Urothelium cell line (cell line): ENCODE measurements at places on chromosomes 16 and 17.
A peak's percentile ranks its signal among the peaks of the same experiment; 100 is the strongest.

GRCh38 chr17:73365906-73366623 is 54.3 kb upstream of the CDC42EP4 start:
- DNase-seq: no peak

- no peak for DNase-seq
Measured at GRCh38 chr16:79595231-79595641, 5.3 kb downstream of the MAF start.

- DNase-seq: no peak
Measured at GRCh38 chr16:50457979-50458491, 89.2 kb upstream of the BRD7 start.

- DNase-seq: peak; percentile 50
Measured at GRCh38 chr17:1629504-1630310, 1.1 kb upstream of the SLC43A2 start.

- peak; percentile 68 for DNase-seq
Measured at GRCh38 chr17:15171167-15172047, 93.7 kb downstream of the PMP22 start.

DNA sequence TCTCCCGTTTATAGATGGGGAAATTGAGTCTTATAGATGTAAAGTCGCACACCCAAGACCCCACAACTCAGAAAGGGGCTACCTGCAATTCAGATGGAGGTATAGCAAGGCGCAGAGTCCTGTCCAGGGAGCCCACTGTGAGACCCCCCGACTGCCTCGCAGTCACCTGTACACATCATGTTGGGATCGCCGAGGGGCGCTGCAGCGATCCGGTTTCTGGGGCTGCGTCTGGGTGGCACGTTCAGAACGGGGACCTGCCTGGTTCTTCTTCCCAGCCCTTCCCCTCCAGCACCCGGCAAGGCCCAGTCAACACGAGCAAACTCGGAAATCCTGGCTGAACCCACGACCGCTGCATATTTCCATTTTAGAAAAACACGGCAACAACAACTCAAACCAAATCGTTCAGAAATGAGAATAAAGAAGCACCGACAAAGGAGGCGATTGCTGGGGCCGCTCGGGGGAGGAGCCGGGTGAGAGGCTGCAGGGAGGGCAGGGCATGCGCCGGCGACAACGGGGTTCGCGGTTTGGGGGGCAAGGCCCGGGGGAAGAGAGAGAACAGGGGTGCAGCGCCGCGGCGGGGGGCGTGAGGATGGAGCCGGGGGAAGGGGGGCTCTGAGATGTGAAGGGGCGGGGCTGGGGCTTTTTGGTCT is 643 bp downstream of the HSDL1 start:
- peak; percentile 40 for DNase-seq

DNA sequence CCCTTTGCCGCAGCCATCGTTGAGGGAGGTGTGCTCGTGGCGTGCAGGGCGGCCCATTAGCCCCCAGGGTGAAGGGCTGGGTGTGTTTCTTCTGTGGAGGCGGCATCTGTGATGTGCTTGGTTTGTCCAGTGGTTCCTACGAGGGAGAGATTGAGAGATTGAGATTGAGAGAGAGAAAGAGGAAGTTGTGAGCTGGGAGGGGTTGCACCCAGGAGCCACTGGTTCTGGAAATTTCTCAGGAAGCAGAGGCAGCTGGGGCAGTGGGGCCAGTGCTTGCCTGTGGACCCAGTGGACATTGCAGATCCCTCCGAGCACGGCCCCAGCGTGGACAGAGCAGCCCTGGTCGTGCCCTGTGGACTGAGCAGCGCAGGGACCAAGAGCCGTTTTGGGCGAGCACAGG is 72.0 kb upstream of the ZNF750 start:
- DNase-seq: no peak

GRCh38 chr17:266701-267667 is 85.5 kb upstream of the DOC2B start:
- no peak for DNase-seq

DNA sequence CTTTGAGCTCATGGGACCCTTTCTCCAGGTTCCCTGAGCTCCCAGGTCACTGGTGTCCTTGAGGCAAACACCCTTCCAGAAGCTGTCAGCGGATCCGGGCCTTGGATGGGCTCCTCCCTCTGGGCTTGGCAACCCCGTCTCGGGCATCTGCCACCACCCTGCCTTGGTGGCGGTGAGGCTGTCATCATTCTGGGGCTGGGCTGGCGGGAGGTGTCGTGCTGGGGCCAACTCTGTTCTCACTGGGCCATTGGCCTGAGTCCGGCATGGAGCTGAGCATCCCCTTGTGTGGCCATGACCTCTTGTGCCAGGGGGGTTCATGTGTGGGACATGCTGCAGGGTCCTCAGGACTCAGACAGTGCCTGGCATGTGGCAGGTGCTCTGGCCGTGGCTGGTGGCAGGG is 197.6 kb downstream of the LAT start:
- DNase-seq: no peak

DNA sequence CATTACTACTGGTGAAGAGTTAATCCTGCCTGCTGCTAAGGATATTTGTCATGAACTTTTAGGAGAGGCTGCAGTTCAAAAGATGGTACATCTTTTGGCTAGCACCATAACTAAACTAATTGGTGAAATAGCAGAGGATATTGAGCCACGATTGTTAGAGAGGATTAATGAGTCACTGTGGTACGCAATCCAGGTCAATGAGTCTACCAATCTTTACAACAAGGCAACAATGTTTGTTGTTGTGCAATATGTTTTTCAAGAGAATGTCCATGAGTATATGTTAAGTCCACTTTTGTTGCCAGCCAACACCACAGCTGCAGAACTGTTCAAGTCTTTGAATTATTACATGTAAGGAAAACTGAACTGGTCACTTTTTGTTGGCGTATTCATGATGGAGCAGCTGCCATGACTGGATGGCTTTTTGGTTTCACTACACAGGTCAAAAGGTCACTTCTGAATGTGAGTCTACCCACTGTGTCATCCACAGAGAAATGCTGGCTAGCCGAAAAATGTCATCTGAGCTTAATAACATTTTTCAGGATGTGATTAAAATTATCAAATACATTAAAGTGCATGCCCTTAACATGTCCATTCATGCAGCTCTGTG is 402.6 kb upstream of the KIF2B start:
- no peak for DNase-seq

DNA sequence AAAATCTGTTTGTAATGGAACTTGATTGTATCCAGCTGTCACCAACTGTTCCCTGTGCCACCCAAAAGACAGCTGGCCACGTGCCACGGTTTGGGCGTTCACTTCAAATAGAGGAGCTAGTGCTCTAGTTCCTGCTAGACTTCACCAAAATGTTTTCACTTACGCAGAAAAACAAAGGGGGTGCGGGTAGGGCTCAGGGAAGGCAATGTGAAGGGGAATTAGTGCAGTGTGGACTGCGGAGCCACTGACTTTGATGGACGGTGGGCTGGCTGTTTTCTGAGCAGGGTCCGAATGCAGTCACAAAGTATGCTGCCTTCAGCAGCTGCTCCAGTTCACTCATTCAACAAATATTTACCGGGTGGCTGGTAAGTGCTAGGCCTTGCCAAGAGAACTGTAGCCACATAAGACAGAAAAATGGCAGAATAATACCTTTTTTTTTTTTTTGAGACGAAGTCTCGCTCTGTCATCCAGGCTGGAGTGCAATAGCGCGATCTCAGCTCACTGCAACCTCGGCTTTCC is 7.6 kb upstream of the CYTH1 start:
- no peak for DNase-seq

GRCh38 chr16:85829751-85830445 is 30.4 kb downstream of the COX4I1 start:
- no peak for DNase-seq

DNA sequence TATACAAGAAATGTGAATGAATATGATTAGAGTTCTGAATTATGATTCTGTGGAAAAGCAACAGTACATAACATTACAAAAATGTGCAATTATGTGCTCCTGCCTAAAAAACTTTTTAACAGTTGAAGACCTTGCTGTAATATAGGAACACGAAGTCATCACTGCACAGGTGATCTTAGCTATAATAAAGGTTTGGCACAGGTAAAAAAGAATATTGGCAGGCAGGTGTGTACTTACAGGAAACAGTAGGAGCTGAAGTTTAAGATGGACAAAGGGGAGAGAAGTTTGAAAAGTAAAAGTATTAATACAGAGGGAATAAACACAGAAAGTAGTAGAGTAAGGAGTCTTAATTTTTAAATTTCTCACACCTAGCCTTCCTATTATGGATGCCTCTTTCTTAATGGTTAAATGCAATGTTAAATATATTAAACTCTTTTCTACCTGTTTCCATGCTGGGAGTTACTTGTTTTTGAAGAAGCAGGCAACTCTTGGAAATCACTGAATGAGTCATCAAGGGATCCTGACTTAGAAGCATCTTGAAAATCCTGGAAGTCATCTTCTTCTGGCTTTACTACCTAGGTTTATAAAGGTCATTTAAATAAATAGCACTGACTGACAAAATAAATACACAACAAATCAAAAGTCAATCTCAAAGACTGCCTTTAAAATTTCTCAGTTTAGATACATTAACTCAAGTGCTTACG is 40.7 kb downstream of the SYNRG start:
- no peak for DNase-seq

- no peak for DNase-seq
Measured at GRCh38 chr17:40068584-40068916, 5.8 kb downstream of the THRA start.

DNA sequence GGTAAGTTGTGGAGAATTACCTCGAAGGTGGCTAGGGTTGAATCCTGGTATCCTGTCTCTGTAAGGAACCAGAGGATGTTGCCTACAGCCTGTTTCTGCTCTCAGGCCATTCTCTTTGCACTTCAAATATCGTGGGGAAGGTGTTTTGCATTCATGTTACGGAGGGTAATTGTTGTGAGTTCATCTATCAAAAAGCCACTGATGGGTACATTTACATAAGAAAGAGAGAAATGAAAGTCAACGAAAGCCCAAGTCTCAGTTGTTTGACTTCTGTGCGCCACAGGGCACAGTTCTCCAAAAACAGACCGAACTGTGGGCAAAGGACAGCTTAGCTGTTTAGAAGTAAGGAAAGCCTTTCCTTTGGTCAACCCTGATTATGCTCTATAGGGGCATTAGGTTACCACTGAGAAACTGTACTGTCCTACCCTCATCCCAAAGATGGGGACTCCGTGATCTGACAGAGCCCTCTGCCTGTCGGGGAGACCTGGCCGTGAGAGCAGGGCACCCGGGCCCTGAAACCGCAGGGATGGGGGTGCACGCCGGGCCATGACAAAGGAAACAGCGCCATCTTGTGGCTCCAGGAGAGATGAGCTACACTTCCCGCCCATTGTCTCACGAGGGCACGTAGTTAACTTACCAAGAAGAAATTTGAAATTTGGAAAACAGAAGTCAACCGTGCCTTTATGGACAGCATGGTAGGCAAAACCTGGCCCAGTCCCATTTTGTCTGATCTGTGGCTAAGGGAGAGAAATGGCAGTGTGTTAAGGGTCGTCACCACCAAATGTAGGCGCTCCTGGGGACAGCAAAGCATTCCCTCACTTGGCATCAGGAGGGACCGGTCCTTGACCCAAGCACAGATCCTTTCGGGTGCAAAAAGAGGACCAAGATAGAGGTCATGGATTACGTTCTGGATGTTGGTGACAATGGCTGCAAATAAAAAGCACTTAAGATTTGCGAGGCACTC is 74.5 kb upstream of the DYNLRB2 start:
- peak; percentile 84 for DNase-seq

DNA sequence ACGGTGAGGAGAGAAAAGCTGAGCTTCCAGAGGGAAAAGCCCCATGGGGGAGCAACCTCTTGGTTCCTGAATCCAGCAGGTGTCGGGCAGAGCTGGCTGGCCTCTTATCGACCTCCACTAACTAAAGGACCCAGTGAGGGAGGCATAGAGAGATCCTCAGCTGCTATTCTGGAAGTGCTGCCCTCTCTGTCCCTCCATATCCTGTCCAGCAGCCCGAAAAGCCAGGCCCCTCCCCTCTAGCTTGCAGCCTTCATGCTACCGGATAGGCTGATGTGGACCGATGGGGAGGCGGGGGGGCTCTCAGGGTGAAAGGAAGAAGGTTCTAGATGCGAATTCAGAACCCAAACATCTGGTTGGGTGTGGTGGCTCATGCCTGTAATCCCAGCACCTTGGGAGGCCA is 24.9 kb downstream of the MXRA7 start:
- no peak for DNase-seq

DNA sequence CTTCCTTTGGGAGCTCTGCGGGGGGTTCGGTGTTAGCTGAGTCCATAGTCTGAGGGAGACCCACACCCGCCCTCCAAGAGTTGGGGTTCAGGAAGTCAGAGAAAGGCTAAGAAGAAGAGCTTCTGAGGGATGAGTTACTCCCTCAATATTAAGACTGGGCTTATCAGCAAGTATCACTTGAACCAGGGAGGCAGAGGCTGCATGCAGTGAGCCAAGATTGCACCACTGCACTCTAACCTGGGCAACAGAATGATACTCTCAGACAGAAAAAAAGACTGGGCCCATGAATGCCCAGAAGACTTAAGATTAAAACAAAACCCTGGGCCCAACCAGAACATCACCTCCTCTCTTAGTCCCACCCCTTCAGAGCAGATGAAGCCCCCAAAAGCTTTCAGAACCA is 6.0 kb downstream of the NKIRAS2 start:
- DNase-seq: no peak

- no peak for DNase-seq
Measured at GRCh38 chr16:58501242-58502131, 1.5 kb downstream of the NDRG4 start.

DNA sequence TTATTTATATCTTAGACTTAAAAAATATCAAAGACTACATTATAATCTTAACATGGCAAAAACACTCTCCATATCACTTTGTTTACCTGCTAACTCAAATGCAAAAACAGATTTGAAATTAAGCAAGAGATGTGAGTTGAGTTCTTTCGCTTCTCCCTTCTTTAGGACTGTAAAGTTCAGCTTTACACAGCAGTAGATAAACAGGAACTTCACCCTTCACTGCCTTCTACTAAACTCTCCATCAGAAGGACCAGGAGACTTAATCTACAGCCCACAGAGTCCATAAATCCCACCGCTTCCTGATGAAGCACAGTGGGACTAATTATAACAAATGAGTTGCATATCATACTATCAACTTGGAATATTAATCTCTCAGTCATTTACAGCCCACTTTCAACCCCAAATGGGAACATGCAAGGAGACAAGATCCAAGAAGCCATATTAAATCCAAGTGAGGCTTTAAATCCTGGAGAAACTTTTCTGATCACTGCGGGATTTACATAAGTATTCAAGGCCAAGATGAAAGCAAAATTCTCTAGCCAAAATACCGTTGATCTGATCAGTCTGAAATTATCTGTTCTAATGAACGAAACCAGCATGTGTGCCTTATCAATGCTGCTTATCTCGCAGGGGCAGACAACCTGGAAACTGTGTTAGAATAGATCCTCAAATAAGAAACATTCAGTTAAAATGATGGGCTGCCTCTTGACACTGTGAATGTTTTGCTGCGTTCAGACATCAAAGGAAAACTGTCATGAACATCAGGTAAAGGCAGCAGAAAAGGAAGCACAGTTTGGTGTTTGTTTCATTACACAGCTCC is 1.6 kb downstream of the AMFR start:
- DNase-seq: no peak
